ENCODE measurements at places on chromosomes 12 and 14.

- no peak for DNase-seq
Observed at GRCh38 chr12:115500872-115501271, 776.6 kb downstream of the MED13L start.

DNA sequence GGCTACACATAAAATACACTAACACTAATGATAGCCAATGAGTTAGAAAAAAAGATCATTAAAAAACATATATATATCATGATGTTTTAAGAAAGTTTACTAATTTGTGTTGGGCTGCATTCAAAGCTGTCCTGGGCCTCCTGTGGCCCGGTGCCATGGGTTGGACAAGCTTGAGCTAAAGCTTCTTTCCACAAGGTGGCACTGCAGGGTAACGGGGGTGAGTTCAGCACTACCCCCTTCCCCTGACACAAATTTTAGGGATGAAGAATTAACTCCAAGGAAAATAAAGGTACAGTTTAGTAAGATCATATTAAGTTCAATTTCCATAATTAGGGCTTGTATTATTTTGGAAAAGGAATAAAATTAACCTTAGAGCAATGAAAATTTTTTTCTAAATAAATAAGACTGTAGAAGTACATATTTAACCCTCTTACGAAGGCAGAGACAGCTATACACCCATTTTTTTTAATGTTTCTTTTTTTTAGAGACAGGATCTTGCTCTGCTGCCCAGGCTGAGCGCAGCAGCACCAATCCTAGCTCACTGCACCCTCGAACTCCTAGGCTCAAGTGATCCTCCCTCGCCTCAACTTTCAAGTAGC lies 38.9 kb downstream of the PPP1R13B start:
- no peak for DNase-seq

- no peak for DNase-seq
Observed at GRCh38 chr12:124700810-124701592, 133.6 kb upstream of the NCOR2 start.

- DNase-seq = no peak
Observed at GRCh38 chr12:116820064-116820656, 61.1 kb downstream of the HRK start.

DNA sequence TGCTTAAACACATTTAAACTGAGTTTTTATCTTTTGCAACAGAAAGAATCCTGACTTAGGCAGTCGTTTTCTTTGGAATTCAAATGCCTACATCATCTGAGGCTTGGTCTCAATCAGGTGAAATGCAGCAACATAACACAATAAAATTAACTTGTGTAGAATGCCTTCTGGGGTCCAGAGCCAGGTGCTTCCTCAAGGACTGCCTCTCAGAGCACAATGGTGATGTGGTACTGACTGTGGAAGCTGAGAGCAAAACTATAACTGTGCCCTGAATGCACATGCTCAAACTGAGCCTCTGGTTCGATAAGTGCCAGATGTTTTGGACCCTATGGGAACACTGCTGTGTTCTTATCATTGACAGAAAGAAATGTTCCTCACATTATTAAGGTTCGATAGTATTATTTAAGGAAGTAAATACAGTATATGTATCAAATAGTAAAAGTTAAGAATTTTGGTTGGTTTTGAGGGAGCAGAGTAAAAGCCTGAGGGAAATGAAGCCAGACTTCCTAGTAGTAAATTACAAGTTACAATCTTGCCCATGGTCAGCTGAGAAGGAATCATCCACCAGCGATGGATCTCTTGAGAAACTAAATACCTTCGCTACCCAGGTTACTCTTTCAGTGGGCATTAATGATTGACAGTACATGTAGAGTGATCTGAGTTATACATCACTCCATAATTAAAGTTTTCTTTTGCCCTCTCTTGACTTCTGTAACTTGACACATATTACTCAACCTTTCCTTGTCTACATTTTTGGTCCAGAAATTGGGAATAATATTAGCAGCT lies 122.9 kb upstream of the ATP2B1 start:
- DNase-seq = no peak

DNA sequence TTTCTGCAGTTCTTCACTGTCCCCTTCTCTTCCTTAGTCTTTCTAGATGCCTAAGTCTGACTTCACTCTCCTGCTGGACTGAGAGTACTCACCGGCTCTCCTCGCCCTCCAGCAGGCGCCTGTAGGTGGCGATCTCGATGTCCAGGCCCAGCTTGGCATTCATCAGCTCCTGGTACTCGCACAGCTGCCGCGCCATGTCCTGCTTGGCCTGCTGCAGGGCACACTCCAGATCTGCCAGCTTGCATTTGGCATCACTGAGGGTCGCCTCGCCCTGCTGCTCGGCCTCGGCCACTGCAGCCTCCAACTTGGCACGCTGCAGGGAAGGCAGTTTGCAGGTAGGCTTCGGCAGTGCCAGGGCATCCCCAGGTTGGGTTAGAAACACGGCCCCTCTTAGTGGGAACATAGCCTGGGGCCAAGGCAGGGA lies 5.2 kb downstream of the KRT84 start:
- DNase-seq = no peak

- DNase-seq = no peak
Observed at GRCh38 chr12:14307004-14307403, 58.5 kb upstream of the ATF7IP start.

GRCh38 chr12:84070292-84070691 lies 842.3 kb downstream of the SLC6A15 start:
- DNase-seq = no peak

- no peak for DNase-seq
Observed at GRCh38 chr12:3523728-3524127, 32.7 kb downstream of the PRMT8 start.

DNA sequence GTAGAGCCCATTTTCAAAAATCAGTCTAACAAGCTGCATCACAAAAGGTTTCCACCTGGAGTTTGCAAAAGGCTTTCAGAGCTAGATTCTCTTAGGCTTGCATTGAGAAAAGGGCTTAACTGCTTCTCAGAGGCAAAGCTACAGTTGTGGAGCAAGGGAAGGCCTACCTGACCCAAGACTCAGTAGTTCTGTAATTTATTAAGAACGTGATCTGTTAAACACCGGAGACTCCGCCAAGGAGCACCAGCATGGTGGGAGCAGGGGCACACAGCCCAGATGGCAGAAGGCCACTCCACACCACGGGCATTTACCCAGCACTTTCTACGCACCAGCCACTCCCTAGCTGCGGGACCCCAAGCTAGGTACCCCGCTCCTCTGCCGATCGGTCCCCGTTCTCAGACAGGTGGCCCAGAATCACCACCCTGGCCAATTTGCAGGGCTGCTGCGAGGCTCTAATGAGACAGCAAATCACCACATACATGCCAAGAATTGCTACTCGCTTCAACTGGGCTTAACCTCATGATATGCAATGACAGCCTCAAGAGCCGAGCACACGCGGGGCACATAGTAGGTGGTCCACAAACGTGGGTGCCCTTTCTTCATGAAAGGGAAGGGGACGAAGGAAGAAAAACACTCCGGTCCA lies 1.5 kb downstream of the ITPK1 start:
- no peak for DNase-seq
